ENCODE measurements at places on chromosomes 7 and 10.

- DNase-seq, result peak; percentile 17
These were observed 2.2 kb downstream of the EMX2 start for GRCh38 chr10:117544711-117545140.

- no peak for DNase-seq
These were observed 358.7 kb downstream of the ELMO1 start for GRCh38 chr7:37089972-37090371.

DNA sequence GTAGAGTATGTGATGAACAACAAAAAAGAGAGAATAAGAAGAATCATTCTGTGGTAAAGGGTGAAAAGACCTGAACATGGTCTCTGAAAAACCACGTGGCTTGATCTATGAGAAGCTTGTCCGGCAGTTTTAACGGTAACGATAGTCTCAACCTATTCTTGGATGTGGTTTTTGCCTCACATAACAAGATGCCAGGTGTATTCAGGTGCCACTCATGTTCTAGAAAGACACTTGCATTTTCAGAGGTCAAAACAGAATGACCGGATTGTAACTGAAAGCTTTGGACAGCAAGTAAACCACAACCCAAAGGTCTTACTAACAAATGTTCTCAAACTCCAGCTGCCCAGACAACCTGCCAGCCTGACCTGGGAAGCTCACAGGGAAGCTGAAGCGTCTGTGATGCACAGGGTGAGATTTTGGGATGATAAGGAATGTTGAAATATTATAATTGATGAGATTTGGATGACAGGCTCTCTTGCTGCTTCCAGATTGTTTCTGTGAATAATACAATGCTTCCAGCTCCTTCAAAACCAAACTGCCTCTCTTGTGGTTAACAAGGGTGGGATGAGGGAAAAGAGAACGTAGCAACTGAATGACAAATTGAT lies 137.4 kb upstream of the GRB10 start:
- no peak for DNase-seq

- DNase-seq, result no peak
These were observed 49.9 kb upstream of the TMEM26 start for GRCh38 chr10:61503051-61503450.

All from Daoy (cell line).